Right hindlimb (tissue), 1 donor: ENCODE measurements at places on chromosomes 1 and 21.
A peak's percentile ranks its signal among the peaks of the same experiment; 100 is the strongest.

DNA sequence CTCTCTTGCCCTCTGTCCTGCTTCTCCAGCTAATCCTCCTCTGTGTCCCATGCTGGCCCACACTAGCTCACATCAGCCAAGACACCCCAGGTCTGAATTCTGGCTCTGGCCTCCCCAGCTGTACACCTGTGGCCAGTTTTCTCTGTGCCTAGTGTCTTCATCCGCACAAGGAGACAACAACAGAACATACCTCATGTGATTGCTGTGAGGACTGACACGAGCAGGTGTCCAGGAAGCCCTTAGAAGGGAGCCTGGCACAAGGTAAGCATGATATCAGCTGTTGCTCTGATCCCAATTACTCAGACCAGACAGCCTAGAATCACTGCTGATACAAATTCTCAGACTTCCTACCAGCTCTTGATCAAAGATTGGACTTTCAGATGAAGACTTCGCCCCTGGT, 71.2 kb upstream of the GJB5 start:
- no peak for DNase-seq

GRCh38 chr1:8422510-8423268, 104.8 kb downstream of the SLC45A1 start:
- peak; percentile 45 for DNase-seq

GRCh38 chr1:232473324-232473723, 156.6 kb downstream of the SIPA1L2 start:
- peak; percentile 50 for DNase-seq

- no peak for DNase-seq
Observed at GRCh38 chr1:79188337-79188736, 181.8 kb upstream of the ADGRL4 start.

DNA sequence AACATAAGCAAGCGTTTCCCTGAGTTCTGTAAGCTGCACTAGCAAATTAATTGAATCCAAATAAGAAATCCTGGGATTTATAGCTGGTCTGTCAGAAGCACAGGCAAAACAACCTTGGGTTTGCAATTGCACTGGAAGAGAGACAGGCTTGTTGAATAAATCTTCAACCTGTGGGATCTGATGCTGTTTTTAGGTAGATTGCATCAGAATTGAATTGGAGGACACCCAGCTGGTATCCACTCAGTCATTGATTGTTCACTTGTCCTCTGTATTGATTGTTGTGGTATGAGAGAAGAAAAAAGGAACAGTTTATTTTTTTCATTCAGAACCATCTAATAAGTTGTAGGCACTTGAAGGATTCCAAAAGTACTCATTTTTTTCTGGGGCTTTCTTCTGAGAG, 497.4 kb downstream of the SIPA1L2 start:
- DNase-seq: no peak

DNA sequence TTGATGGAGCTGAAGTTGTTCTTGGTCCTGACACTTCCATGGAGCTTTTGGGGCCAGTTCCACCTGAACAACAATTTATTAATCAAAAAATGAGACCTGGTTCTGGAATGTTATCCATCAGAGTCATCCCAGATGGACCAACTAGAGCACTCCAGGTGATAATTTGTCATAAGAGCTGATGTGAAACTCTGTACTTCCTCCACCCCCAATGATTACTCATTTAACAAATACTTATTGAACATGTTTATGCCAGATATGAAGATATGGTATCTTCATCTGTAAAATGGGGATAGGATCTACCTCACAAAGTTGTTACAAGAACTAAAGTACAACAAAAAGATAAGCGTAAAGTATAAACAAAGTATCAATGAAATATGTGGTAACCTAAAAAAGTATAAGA, 153.2 kb downstream of the VPS13D start:
- no peak for DNase-seq

GRCh38 chr1:228511546-228512445, 24.6 kb downstream of the RNF187 start:
- no peak for DNase-seq

DNA sequence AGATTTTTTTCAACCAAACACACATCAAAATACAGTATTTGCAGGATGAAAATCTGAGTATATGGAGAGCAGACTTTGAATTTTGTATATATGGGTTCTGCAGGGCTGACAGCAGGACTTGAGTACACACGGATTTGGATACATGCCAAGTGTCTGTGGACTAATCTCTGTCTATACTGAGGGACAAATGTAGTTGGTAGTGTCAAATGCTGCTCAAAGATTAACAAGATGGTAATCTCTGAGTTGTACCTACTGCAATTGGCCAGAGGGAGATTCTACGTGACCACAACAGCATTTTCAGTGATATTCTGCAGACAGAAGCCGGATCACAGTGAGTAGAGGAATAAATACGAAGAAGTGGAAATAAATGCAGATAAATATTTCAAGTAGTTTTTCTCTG, 43.4 kb downstream of the SHCBP1L start:
- no peak for DNase-seq

DNA sequence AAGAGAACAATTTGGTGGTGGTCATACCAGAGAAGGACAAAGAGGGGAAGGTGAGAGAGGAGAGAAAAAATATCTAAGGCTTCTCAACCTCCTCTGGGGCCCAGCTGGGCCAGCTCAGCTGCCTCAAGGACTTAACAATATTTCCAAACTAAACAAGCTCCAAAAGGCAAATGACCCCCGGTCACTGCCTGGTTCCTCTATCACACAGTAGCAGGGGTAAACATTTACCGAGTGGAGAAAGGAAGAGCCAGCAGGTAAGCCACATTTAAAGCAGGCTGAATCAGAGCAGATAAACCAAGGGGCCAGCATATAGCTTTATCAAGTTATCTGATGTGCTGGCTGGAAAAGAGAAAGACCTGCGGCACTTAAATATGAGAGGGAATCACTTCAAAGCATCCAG, 102.1 kb downstream of the KCND3 start:
- no peak for DNase-seq

- DNase-seq: peak; percentile 46
Observed at GRCh38 chr1:13764588-13765332, 64.8 kb downstream of the PRDM2 start.

DNA sequence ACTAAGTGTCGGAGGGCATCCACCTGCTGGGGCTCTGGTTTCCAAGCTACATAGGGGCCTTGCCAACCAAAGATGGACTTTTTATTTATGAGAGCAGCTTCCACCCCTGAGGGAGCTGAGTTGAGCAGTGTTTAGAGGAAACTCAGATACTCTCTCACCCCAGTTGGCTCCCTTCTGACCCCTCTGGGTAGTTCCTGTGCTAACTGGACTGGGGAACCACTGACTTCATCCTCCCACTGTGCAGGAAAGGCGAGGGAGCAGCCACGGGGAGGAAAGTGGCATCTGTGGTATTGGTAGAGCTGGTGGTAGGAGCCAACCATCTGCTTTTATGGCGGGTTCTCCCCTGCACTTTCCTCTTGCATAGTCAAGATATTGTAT, 70.4 kb downstream of the MPZL1 start:
- no peak for DNase-seq

DNA sequence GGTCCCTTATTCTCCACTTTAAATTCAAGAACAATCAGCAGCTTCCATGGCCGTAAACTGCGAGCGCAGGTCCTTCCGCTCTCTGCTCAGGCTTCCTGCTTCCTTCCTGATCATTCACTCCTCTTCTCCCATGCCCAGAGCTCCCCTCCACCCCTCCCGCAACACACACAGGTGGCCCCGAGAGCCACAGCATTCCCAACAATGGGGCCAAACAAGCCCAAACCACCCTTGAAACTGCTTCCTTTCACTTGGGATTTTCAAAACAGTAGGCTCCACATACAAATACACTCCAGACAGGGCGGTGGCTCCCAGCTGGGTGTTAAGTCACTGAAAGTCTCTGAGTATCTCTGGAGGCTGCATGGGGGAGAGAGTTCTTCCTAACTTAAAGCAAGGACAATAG, 11.4 kb downstream of the FAM89A start:
- DNase-seq: peak; percentile 43

- DNase-seq: no peak
Observed at GRCh38 chr1:170604889-170605288, 59.0 kb upstream of the PRRX1 start.

GRCh38 chr1:239831577-239832355, 259.9 kb upstream of the FMN2 start:
- DNase-seq: no peak

- no peak for DNase-seq
Observed at GRCh38 chr1:247241691-247242090, 14.2 kb upstream of the VN1R5 start.
